GF-D8 (cell line): ENCODE measurements at places on chromosomes 6 and 20.

GRCh38 chr6:148239215-148239614, 103.4 kb upstream of the SASH1 start:
- no peak for DNase-seq

DNA sequence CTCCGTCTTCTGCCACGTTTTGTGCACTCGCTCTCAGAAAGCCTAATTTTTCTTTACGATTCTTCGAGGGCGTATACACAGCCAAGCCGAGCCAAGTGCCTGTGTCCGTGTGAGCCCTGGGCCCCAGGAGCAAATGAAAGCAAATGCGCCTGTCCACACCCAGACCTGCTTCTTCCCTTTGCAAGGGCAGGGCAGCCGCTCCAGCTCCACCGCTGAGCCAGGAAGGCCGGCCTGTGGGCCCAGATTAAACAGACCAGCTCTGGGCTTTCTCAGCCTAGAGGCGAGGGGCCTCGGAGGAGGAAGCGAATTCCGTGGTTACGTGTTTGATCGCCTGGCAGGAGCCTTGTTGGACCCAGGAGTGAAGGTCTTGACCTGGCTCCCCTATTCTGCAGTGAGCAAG, 184.6 kb downstream of the SMOC2 start:
- no peak for DNase-seq

DNA sequence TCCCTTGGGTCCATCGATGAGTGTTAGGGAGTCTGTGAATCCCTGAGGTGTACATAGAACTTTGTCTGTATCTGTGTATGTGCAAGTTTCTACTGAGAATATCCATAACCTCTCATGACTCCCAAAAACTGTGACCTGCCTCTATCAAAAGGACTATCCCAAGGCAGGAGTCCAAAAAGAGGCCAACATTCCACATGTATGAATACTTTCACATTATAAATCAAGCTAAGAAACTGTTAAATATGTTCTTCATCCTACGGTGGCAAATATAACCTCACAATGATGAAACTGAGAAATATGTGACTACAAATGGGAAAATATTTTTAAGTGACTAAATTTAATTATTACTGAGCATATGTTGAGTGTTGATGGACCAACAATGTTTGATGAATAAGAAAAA, 16.1 kb upstream of the STX11 start:
- no peak for DNase-seq

DNA sequence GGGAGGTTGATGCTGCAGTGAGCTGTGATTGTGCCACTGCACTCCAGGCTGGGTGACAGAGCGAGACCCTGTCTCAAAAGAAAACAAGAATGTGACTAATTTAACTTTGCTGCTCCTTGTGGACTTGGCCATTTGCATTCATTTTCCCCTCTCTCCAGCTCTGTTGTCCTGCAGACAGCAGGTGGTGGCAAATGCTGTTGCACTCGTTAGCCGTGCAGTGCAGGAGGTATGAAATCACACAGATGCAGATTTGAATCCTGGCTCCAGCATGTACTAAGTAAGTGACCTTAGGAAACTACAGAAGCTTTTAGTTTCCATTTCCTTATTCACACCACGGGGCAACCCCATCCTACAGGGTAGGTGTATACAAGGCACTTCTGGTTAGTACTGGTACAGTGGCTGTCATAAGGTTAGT, 9.6 kb upstream of the BEND3 start:
- no peak for DNase-seq

DNA sequence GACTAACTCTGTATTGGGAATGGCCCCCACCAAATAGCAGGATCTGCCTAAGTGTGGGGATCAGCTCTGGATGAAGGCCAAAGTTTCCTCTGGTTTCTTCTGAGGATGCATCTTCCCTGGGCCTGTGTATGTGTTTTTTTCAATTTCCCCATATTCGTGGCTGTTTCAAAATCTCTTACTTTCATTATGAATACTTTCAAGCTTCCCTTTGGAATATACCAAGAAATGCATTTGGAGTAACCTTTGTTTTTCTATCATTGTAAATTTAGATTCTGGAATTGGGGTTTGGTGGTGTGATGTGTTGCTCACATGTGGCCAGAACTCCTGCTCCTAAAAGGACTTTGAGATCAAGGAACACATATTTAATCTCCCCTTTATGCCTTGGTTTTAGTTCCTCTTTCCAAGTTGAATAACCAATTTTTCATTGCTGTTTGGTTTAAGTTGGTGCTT, 8.4 kb downstream of the ENTPD6 start:
- DNase-seq: no peak

GRCh38 chr6:21678990-21679389, 85.4 kb downstream of the SOX4 start:
- no peak for DNase-seq

- no peak for DNase-seq
These were observed 40.1 kb upstream of the DYNLRB1 start for GRCh38 chr20:34475979-34476736.

DNA sequence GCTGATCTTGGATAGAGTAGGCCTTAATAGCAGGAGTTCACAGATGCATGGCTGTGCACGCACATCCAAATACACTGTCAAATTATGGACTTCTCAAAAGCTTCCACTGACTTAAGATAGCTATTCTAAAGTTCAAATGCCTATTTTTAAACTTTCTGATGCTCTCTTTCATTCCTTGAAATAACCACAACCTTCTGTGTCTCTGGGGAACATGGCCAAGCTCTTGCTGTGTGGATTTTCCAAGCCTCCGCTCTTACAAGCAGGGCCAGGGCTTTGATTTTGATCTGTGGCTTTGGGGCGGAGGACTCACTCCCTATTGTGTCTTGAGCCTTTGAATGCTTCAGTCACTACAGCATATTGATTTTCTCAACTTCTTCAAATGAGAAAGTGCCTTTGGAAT, 35.7 kb upstream of the SNRPB2 start:
- no peak for DNase-seq

DNA sequence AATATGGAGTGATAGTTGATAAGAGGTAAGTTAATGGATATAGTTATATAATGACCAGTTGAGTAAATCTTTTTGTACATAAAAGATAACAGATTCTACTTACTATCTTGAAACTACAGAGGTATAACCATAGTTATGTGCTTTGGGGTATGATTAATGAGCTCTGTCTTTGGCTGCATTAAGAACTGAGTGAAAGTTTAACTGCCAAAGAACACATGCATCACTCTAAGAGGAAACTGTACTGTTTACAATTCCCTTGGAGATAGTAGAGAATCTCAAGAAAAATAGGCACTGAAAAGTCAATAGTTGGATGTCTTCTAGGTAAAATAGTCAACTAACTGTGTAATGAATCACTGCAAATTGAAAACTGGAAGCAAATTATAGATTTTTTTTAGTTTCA, 1129.5 kb downstream of the EPHA7 start:
- DNase-seq: no peak

GRCh38 chr6:80434691-80435350, 328.4 kb downstream of the BCKDHB start:
- DNase-seq: no peak

DNA sequence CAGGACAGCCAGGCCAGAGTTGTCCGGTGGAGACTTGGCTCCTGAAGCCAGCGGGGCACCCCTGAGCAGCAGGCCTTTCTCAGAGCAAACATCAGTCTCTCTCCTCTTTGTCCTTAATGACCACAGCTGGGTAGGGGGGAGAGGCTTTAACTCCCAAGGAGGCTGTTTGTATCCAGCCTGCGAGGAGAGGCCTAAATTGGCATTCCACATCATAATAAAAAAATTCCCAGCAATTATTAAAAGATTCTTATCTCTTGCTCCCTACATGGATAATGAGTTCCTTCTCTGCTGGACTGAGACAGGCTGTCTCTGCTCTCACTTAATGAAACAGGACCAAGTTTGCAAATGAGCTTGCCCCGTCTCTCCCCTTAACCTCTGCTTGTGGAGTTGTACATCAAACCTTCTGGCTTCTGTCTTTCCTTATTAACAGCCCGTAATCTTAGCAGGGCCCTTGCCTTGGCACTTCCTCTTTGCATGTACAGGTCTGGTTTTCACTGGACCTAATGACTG, 838.2 kb downstream of the MAFB start:
- no peak for DNase-seq

GRCh38 chr6:62150048-62150663, 135.9 kb downstream of the KHDRBS2 start:
- peak; percentile 2 for DNase-seq

DNA sequence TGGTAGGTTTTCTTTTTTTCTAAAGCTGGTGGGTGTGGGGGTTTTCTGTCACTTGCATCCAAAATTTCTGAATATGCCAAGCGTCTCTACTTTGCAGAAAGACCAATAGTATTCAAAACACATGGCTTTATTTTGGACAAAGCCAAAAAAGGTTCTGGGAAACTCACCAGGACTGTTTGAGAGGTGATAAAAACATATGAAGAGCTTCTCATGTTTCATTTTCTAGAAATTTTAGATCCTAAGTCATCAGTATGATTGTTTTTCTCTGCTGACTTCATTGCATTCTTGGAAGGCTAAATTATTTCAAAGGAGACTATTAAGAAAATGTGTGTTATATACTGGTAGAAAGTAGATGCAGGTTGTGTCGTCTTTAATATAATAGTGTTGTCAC, 51.3 kb downstream of the GCLC start:
- DNase-seq: no peak

- no peak for DNase-seq
These were observed 6.8 kb downstream of the NFATC2 start for GRCh38 chr20:51535674-51536073.

- no peak for DNase-seq
These were observed 60.6 kb upstream of the RIPOR2 start for GRCh38 chr6:24996269-24996836.
